ENCODE measurements at places on chromosomes 4 and X. TPM values are rescaled to one million over a fixed set of nuclear protein-coding genes. Genes with fewer than 3 reads are reported as not detected.

DNA sequence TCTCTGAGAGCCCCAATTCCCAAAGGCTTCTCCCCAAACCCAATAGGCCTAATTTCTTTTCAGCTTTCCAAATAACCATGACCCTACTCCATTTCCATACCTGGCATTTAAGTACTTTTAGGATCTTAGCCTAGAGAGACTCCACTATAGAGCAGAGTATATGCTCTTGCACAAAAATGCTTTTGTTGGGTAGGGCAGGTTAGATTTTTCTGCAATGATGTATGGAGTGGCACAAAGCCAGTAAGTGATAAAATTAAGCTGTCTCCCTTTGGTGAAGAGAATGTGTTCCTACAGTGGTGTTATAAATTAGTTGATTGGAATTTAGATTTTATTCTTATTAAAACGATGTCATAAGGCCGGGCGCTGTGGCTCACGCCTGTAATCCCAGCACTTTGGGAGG is 124.9 kb downstream of the INPP4B start:
- no peaks in the 10 kb centered on the region for H3K36me3 ChIP-seq
- H3K4me3 ChIP-seq = no peak overlapping the region

DNA sequence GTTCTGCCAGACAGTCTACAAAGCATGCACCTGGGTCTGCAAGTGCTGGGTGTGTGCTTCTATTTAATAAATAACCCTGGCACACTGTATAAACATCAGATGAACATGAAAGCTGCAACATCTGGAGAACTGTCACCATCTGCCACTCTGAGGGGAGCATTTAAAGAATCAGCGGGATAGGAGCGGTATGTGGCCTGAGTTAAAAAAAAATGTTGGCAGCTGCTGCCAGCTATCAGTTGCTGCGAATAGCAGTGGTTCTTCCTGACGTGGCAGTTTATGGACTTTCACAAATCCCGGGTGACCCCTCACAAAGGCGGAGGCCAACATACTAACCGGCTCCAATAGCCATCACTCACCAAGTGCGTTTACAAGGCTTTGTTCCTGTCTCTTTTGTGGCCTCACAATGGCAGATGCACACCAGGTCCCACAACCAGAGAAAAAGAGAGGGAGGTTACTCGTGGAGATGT is 95.1 kb downstream of the RASL11B start:
- DNase-seq = peak; percentile 88
- H3K27me3 ChIP-seq = no peaks in the 10 kb centered on the region
- H3K4me1 ChIP-seq = peaks cover 23% of the 10 kb centered on the region
- H3K36me3 ChIP-seq = no peaks in the 10 kb centered on the region

DNA sequence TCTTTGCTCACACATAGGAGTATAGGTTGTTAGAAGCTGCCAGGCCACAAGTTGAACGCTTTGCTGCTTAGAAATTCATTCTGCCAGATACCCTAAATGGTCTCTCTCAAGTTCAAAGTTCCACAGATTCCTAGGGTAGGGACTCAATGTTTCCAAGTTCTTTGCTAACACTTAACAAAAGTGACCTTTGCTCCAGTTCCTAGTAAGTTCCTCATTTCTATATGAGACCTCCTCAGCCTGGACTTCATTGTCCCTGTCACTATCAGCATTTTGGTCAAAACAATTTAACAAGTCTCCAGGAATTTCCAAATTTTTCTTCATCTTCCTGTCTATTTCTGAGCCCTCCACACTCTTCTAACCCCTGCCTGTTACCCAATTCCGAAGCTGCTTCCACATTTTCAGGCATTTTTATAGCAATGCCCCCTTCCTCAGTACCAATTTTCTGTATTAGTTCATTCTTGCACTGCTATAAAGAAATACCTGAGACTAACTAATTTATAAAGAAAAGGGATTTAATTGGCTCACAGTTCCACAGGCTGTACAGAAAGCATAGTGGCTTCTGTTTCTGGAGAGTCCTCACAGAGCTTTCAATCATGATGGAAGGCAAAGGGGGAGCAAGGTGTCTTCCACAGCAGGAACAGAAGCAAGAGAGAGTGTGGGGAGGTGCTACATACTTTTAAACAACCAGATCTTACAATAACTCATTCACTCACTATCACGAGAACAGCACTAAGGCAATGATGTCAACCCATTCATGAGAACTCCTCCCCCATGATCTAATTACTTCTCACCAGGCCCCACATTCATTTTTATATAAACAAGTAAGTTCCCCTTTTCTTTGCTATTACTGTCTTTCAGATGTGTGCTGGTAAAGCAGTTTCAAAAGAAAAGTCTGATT is 11.5 kb upstream of the TLR1 start:
- no peaks in the 10 kb centered on the region for H3K36me3 ChIP-seq
- no peak overlapping the region for H3K27ac ChIP-seq
- H3K4me1 ChIP-seq = no peaks in the 10 kb centered on the region
- DNase-seq = no peak
- no peak overlapping the region for H3K4me3 ChIP-seq
- H3K27me3 ChIP-seq = no peaks in the 10 kb centered on the region

GRCh38 chr4:64780664-64781063 is 371.4 kb upstream of the TECRL start:
- H3K4me3 ChIP-seq = no peak overlapping the region
- no peak overlapping the region for H3K27ac ChIP-seq
- no peak for DNase-seq
- peaks cover 43% of the 10 kb centered on the region for H3K4me1 ChIP-seq
- H3K27me3 ChIP-seq = no peaks in the 10 kb centered on the region

DNA sequence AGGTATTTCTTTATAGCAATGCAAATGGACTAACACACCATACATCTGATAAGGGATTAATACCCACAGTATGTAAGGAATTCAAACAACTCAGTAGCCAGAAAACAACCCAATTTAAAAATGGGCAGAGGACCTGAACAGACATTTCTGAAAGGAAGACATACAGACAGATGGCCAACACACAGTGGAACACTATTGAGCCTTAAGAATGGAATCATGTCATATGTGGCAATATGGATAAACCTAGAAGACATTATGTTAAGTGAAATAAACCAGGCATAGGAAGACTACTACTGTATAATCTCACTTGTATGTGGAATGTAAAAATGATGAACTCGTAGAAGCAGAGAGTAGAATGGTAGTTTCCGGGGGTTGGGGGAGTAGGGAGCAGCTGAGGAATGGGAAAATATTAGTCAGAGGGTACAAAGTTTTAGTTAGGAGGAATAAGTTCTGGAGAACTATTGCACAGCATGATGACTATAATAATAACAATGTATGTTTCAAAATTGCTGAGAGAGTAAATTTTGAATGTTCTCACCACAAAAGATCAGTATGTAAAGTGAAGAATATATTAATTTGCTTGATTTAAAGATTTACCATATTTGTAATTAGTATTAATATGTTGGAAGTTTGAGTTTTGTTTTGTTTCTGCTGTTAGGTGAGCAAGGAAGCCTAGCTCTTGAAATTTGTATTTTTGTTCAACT is 25.2 kb downstream of the WDR44 start:
- H3K27ac ChIP-seq = no peak overlapping the region
- DNase-seq = no peak
- no peak overlapping the region for H3K4me3 ChIP-seq
- H3K27me3 ChIP-seq = no peaks in the 10 kb centered on the region

- no peak overlapping the region for H3K27ac ChIP-seq
- DNase-seq = no peak
- H3K4me1 ChIP-seq = peaks cover 13% of the 10 kb centered on the region
- H3K36me3 ChIP-seq = no peaks in the 10 kb centered on the region
These were observed 67.2 kb upstream of the TENM3 start for GRCh38 chr4:182175788-182176519.

The UBE2A gene
- 85.1 TPM for total RNA-seq

The EPGN gene
- not detected for total RNA-seq

The ADAMTS3 gene
- total RNA-seq = 6.7 TPM
